ENCODE measurements at places on chromosomes 6 and 20. TPM values are rescaled to one million over a fixed set of nuclear protein-coding genes. Genes with fewer than 3 reads are reported as not detected.

Gene AGPAT4
- total RNA-seq: 11.6 TPM

Gene B4GALT5
- total RNA-seq: 33.0 TPM

Gene PRELID3B
- total RNA-seq: 28.7 TPM

Gene PAX1
- not detected for total RNA-seq

Gene SLA2
- total RNA-seq: not detected

Gene PACRG
- 2.9 TPM for total RNA-seq

Gene VSX1
- total RNA-seq: not detected

Gene TSBP1
- total RNA-seq: not detected

Gene TNXB
- 315 TPM for total RNA-seq

Gene CLDN20
- not detected for total RNA-seq

Gene KATNA1
- total RNA-seq: 26.7 TPM

Gene CDSN
- not detected for total RNA-seq

Gene GTF2H4
- total RNA-seq: 12.7 TPM

Gene ZNF311
- 1.3 TPM for total RNA-seq

Gene PPP1R16B
- total RNA-seq: 0.33 TPM

Gene PLCB4
- total RNA-seq: 0.25 TPM

Gene WDR27
- total RNA-seq: 19.9 TPM

Gene HAO1
- total RNA-seq: not detected

Gene SLC22A1
- total RNA-seq: 0.09 TPM

All from fibroblast of the aortic adventitia (primary cell).